Tibial nerve (tissue), 4 donors: ENCODE measurements at places on chromosomes 6 and 20. TPM values are rescaled to one million over a fixed set of nuclear protein-coding genes. Genes with fewer than 3 reads are reported as not detected.

- no peak overlapping the region for H3K27ac ChIP-seq
- H3K27me3 ChIP-seq: no peaks in the 10 kb centered on the region
- DNase-seq: no peak
- no peaks in the 10 kb centered on the region for H3K4me1 ChIP-seq
- no peak overlapping the region for H3K4me3 ChIP-seq
These were observed 55.4 kb downstream of the VEGFA start for GRCh38 chr6:43825187-43826115.

- no peak overlapping the region for H3K4me3 ChIP-seq
- DNase-seq: no peak
- H3K4me1 ChIP-seq: peaks cover 24% of the 10 kb centered on the region
- H3K36me3 ChIP-seq: no peaks in the 10 kb centered on the region
These were observed 48.9 kb downstream of the RNASET2 start for GRCh38 chr6:166907373-166907841.

DNA sequence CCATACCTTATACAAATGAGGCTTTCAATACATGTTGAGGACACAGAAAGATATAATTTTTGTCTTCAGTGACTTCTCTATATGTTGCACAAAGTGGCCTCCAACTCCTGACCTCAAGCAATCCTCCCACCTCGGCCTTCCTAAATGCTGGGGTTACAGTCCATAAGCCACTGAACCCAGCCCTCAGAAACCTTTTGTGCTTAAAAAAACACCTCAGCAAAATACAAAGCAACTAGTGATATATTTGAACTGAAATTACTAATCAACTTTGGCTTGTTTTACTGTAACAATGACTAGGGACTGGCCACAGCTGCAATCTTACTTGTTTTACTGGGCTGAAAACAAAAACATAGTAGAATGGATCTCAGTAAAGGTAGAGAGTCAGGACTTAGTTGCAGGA lies 3.2 kb upstream of the ZNF184 start:
- H3K27ac ChIP-seq: no peak overlapping the region
- no peak for DNase-seq
- peaks cover 32% of the 10 kb centered on the region for H3K4me1 ChIP-seq
- H3K36me3 ChIP-seq: no peaks in the 10 kb centered on the region

- no peak overlapping the region for H3K4me3 ChIP-seq
- no peak for DNase-seq
- H3K36me3 ChIP-seq: no peaks in the 10 kb centered on the region
- no peaks in the 10 kb centered on the region for H3K4me1 ChIP-seq
These were observed 150.8 kb upstream of the PMEPA1 start for GRCh38 chr20:57860576-57860975.

WDR27 gene
- 57.5 TPM for total RNA-seq

- no peak for DNase-seq
- no peak overlapping the region for H3K27ac ChIP-seq
- H3K27me3 ChIP-seq: no peaks in the 10 kb centered on the region
- no peaks in the 10 kb centered on the region for H3K36me3 ChIP-seq
These were observed 41.5 kb upstream of the GFOD1 start for GRCh38 chr6:13528777-13529343.

- no peak overlapping the region for H3K27ac ChIP-seq
These were observed 150.1 kb upstream of the PDE7B start for GRCh38 chr6:135701426-135701825.

TGM3 gene
- total RNA-seq: not detected

- H3K4me3 ChIP-seq: no peak overlapping the region
- no peaks in the 10 kb centered on the region for H3K36me3 ChIP-seq
- DNase-seq: no peak
- H3K4me1 ChIP-seq: no peaks in the 10 kb centered on the region
These were observed 3.1 kb upstream of the OSBPL2 start for GRCh38 chr20:62235001-62235776.

MEI4 gene
- total RNA-seq: not detected

- no peaks in the 10 kb centered on the region for H3K27me3 ChIP-seq
- peaks cover 19% of the 10 kb centered on the region for H3K4me1 ChIP-seq
- H3K36me3 ChIP-seq: no peaks in the 10 kb centered on the region
These were observed 797 bp downstream of the SMIM13 start for GRCh38 chr6:11094411-11094851.

DNA sequence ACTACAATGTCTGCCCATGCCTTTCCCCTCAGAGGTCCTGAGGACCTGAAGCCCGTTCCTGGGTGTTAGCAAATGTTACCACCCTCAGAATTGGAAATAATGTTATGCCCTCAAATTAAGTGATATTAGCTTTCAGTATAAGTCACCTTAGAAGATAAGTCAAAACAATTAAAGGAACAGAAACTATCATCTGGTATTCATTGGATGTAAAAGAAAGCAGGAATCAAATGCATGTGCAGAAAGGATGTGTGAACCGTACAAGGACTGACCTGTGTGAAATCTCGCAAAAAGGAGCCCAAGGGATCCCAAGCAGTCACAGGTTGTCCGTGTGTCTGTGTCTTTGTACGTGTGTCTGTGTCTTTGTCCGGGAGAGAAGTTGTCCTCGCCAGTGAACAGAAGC lies 51.6 kb upstream of the TAB2 start:
- H3K4me1 ChIP-seq: no peaks in the 10 kb centered on the region
- H3K36me3 ChIP-seq: no peaks in the 10 kb centered on the region
- H3K27me3 ChIP-seq: no peaks in the 10 kb centered on the region
- H3K27ac ChIP-seq: no peak overlapping the region
- no peak for DNase-seq

ZNF184 gene
- total RNA-seq: 6.1 TPM

DNA sequence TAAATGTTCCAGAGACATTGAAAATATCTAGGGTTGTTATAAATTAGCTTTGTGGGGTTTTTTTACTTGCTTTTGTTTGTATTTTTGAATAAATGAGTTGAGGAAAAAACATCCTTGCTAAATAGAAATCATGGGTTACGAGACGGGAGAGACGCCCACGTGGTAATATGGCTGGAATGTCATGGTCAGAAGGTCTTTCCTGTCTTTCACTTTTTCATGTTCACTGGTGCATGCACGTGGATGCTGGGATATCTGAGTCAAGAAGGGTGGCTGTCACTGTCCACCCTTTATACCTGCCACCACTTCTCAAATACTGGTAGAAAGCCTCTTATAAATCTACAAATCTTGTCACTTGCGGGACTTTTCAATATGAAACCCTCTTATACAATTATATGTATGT lies 258.7 kb upstream of the AGPAT4 start:
- H3K27me3 ChIP-seq: no peaks in the 10 kb centered on the region
- H3K4me1 ChIP-seq: no peaks in the 10 kb centered on the region
- no peak overlapping the region for H3K27ac ChIP-seq
- no peak for DNase-seq

LINC00237 gene
- not detected for total RNA-seq

TRDN gene
- 0.59 TPM for total RNA-seq

GSTA2 gene
- not detected for total RNA-seq
